ENCODE measurements at places on chromosomes 13 and 19.

DNA sequence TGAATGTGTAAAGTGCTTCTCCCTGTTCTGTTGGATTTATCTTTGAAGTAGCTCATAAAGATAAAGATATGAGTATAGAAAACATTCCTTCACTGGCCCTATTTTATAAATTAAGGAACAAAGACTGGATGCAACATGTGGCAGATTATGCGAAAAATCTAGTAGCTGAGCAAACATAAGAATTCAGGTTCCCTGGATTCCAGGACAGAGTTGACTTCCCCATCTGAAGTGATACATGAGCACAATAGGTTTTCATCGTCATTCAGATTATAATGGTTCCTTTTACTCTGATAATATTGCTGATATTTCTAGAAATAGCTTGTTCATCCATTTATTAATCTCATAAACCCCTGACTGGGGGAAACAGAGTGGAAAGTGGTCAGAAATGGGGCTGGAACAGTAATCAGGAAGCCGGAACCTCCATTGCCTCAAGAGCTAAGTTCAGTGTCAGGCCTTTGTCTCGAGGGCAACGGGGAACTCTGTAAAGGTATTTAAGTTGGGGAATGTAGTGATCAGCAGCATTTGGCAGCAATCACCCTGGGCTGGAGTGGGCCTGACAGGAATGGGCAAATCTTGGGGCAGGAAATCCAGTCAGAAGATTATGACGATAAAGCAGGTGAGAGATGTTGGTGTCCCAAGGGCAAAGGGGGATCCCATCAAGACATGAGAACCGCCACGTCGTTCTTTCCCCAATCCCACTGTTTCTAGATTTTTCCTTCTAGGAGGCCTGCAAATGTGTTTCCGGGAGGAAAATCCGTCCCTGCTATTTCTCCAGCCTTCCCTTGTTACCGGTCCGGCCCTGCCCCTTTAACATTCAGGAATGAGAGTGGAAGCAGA, 232.5 kb upstream of the SERP2 start:
- no peak for DNase-seq

- DNase-seq, result no peak
These were observed 329.5 kb downstream of the KCNRG start for GRCh38 chr13:50344717-50345116.

DNA sequence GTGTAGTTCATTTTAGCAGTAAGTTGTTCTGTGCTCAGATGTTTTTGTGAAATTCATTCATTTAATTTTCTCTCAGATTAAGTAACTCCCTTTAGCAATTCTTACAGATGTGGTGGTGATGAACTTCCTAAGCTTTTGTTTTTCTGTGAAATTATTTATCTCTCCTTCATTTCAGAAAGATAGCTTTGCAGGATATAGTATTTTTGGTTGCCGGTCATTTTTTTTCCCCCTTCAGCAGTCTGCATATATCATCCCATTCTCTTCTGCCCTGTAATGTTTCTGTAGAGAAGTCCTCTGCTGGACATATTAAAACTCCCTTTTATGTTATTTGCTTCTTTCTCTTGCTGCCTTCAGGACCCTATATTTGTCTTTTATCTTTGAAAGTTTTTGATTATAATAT, 470.2 kb downstream of the PCDH9 start:
- no peak for DNase-seq

DNA sequence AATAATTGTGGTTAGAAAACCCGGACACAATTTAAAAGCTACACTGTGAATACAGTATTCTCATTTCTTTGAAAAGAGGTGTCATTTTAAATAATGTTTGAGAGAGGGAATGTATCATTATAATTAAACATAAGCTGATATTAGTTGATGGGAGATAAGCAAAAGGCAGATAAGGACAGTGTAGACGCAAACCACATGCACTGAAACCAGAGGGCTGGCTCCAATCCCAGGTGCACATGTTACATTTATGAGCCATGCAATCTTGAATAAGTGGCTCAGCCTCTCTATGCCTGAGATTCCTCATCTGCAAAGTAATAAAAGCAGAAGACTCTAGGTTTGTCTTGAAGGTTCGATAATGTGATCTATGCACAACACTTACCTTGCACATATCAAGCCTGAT, 238.7 kb downstream of the EFNB2 start:
- no peak for DNase-seq

DNA sequence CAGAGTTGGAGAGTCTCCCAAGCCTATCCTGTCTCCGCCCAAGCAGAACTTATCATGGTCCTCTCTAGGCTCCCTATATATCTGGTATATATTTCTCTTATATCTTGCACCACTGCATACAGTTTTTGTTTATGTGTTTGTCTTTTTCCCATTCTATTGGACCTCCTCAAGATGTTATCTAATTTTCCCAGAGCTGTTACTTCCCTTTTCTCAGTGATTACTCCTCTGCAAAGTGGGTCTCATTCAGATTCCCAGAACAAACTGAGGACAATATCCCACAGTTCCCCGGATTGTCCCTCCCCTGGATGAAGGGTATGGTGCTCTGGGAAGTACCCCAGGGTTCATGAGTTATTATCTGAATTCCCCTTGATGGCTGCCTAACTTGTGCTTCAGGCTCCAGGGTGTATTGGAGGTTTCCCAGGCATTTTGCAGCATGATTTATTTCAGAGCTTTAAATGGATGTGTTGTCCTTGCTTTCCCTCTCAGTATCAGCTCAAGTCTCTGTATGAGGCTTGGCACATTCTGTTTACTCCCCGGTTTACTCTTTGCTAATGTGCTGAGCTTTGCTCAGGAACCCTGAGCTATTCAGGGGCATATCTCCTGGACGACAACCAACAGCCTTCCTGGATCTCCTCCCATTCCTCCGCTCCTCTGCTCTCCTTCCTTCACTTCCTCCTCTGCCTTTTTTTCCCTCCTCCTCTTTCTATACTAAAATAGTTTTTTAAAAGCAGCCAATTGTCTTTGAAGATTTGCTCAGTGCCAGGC, 329.3 kb downstream of the SPRY2 start:
- no peak for DNase-seq

GRCh38 chr13:44048326-44048725, 168.6 kb downstream of the LACC1 start:
- no peak for DNase-seq

DNA sequence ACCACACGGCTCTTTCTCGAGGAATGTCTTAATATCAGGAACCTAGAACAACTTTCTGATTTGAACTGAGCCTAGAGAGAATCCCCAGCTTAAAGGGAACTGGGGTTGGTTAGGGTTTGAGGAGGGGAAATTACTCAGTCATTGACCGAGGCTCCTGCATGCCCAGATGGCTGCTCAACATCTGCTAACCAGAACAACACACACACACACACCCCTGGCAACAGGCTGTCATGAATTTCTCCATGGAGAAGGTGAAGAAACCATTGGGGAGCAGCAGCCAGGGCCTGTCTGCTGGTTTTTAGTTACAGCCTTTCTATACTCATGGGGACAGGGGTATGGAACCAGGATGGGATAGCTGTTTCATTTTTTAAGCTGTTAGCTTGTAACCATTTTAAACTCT, 5.2 kb downstream of the MTUS2 start:
- no peak for DNase-seq

DNA sequence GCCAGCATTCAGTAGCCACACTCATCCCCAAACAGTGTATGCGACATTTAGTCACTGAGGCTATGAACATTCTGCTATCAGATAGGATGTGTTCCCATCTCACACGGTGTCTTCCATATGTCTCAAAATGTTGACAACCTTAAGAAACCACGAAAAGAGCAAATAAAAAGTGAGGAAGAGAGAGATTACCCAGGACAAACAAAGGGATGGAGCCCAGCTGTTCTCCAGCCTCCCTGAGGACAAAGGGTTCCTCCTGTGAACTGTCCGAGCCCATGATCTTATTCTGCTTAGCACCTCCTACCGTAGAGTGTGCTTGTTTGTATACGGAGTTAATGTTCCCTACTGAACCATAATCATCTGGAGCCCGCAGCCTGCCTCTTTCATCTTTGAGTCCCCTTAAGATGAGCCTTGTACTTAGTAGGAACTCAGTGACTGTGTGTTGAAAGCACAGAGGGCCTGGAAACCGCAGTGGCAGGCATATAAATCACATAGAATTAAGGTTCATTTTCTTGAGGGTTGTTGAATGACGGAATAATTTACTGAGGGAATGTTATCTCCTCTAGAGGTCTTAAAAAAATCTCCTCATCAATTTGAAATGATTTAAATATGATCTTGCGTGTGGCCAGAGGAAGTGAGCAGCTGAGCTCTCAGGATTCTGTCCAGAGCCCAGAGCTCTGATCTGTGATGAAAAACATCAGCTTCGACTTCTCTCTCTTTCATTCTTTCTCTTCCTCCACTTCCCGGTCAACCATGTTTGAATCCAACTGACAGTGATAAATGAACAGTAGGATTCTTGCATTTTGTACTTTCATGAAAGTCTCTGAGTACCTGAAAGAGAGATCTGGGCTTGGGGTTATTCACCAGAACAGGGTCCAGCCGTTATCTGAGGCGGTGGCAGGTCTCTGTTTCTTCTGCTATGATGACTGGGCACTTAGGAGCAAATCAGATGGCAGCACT, 200.5 kb downstream of the KLF5 start:
- DNase-seq, result no peak

DNA sequence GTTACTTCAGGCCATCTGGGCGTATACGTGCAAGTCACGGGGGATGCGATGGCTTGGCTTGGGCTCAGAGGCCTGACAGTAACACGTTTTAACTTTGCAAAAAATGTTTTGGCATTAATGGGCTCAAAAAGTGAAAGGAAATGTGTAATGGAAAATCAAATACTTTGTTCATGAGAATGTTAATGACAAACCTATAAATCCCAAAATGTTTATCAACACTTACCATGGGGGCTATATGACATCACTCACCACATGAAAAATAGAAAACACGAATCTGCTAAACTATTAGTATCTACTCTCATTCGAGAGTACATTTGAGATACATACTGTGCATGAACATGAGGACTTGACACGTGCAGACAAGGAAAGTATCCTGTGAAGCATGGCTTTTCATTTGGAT, 91.7 kb downstream of the FAM216B start:
- no peak for DNase-seq

DNA sequence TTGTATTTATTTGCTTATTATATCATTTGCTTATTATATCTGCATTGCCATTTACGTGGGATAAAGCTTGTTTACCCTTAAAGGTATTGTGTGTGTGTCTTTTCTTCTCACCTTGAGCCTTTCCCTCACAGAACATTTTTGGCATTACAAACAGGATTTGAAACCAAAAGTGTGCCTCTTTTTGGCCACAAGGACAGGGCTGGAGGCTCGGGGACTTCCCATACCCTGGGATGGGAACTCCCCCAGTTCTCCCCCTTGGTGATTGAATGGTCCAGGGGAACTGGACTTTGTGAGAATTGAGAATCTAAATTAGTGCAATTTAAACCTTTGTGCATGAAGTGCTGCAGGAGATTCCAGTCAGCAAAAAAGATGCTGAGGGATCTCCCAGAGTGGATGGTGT, 2.4 kb upstream of the ZNF506 start:
- DNase-seq, result no peak

- no peak for DNase-seq
These were observed 83.8 kb downstream of the CRYL1 start for GRCh38 chr13:20441879-20442278.

DNA sequence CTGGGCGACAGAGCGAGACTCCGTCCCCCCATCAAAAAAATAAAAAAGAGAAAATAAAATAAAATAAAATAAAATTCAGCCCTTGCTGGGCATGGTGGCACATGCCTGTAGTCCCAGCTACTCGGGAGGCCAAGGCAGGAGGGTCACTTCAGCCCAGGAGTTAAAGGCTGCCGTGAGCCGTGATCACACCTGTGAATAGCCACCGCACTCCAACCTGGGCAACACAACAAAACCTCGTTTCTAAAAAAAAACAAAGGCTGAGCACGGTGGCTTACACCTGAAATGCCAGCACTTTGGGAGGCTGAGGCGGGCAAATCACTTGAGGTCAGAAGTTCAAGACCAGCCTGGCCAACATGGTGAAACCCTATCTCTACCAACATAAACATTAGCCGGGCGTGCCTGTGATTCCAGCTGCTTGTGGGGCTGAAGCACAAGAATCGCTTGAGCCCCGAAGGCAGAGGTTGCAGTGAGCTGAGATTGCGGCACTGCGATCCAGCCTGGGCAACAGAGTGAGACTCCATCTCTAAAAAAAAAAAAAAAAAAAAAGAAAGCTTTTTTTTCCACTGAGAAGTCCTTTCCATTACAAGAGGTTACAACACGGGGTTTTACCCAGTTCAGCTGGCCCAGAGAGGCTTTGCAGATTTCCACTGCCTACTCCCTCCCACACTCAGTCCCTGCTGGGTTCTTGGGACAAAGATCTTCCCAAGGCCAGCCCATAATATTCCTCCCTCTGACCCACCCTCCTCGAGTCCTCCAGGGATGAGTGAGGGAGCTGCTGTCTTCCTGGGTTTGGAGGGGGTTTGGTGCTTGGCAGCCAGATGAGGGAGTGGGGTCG, 6.4 kb downstream of the ANGPTL4 start:
- DNase-seq, result no peak

DNA sequence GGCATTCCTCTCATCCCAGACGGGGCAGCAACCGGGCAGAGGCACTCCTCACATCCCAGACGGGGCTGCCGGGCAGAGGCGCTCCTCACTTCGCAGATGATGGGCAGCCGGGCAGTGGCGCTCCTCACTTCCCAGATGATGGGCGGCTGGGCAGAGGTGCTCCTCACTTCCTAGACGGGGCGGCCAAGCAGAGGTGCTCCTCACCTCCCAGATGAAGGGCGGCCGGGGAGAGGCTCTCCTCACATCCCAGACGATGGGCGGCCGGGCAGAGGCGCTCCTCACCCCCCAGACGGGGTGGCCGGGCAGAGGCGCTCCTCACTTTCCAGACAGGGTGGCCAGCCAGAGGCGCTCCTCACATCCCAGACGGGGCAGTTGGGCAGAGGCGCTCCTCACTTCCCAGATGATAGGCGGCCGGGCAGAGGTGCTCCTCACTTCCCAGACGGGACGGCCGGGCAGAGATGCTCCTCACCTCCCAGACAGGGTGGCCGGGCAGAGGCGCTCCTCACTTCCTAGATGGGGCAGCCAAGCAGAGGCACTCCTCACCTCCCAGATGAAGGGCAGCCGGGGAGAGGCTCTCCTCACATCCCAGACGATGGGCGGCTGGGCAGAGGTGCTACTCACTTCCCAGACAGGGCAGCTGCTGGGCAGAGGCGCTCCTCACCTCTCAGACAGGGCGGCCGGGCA, 68.9 kb downstream of the ZNF708 start:
- DNase-seq, result no peak

- no peak for DNase-seq
These were observed 888 bp downstream of the NOTCH3 start for GRCh38 chr19:15199661-15200552.

DNA sequence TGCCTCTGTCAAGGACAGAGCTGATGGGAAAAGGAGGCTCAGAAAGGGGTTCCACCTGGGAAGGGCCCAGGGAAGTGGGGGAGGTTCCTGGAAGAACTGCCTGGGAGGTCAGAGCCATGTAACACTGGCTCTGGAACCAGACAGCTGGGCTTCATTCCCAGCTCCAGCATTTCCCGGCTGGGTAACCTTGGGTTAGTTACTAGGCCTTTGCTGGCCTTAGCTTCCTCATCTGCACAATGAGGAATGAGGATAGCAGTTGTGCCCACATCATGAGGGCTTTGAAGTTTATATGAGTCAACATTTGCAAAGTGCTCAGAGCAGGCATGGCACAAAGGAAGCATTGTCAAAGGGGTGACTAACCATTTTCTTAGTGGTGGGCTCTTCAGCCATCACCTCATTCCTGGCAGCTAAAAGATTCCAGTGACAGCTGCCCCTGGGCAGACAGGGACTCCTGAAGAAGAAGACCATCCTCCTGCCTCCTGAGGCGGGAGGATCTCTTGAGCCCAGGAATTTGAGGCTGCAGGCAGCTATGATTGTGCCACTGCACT, 1.7 kb upstream of the DNAJB1 start:
- DNase-seq, result no peak

- DNase-seq, result peak; percentile 96
These were observed 22.4 kb upstream of the FEM1A start for GRCh38 chr19:4768934-4769777.

Measured in COR-L47 (cell line).